Activated T-cell treated with anti-CD3 and anti-CD28 coated beads, Interleukin-2, amount 50 U/mL, for 48 hours (primary cell): ENCODE measurements at places on chromosomes 5 and 9.

- no peak for DNase-seq
Observed at GRCh38 chr5:120152472-120152871, 311.6 kb upstream of the PRR16 start.

DNA sequence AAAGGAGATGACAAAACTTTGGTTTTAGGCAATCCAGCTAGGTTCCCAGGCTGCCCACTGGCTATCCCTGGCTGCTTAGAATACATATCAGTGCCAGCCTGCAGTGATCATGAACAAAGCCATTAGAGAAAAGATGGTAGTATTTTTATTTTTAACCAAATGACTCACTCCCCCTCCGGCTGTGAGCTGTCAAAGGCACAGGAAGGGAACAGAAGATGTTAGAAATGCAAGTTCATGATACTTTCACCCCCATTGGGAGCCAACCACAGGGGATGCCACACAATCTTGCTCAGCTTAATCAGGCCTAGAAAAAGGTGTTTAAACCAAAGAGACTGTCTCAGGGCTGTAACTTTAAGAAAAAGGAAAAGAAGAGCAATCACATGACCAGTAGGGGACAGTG lies 70.3 kb upstream of the ASTN2 start:
- DNase-seq: no peak

DNA sequence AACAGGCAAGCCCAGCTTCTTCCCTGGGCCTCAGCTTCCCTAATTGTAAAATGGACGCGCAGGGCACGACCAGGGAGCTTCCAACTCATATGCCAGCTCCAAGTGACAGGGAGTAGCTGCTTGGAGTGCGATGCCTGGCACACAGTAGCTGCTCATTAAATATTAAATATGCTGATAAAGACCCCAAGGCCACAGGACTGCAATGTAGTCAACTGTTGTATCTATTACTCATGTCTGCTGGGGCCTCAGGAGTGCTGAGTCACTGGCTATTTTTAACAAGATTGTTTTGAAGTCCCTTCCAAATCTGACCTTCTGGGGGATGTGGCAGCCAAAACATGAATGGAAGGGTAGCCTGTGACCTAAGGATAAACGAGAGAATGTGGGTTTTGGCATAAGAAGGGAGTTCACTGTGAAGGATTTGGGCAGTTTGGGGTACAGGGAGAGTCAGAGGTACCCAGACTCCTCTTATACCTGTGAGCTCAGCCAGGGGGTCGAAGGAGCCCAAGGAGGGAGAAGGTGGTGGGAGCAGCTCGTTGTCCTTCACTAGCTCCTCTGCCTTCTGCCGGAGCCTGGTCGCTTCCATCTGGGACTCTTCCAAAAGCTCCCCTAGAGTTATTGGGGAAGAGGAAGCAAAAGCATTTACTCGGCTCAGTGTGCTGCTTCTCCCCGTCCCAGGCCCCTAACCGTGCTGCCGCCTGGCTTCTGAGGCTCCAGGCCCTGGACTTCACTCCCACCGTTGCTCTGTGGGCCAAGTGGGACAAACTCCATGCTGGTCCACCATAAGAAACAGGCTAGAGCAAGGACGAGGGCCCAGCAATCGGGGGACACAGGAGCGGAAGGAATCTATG lies 17.5 kb downstream of the TNIP1 start:
- DNase-seq: no peak

DNA sequence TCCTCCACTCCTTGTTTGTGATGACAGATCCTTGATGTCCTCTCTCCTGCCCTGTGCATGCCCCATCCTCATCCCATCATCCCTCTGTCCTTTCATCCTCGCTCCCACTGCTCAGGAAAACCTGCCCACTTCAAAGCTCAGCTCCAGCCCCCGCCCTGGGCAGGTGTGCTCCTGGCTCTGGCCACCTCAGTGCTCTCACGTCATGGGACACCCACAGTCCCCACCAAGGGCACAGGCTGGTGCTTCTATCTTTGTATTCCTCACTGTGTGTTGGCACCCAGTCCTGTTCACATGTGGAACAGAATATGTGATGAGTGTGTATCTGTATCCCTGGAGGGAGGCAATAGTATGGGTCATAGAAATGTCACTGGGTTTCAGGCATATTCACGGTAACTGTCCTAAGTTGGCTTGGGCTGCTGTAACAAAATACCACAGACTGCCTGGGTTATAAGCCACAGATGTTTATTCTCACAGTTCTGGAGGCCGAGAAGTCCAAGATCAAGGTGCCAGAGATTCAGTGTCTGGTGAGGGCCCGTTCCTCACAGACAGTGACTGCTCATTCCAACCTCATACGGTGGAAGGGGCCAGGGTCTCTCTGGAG lies 13.5 kb downstream of the GFPT2 start:
- DNase-seq: no peak

GRCh38 chr9:108374626-108375025 lies 481.2 kb downstream of the ACTL7B start:
- no peak for DNase-seq

DNA sequence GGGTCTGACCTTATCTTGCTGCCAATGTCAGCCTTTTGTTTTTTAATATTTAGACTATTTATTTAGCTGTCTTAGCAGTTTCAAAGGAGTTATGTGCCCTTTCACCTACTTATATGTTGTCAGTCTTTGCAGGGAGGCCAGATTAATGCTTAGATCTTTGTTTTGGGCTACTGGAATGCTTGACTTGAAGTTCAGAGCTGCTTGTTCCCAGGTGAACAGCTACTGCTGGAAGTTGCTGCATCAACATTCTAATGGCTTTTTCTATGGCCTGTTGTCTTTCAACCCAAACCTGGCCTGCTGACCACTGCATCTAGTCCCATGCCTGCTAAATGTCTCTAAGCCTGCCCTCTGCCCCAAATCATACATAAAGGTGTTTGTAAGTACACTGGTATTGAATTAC lies 3.0 kb downstream of the SLC22A5 start:
- DNase-seq: no peak

- DNase-seq: no peak
Observed at GRCh38 chr9:97557606-97558095, 56.2 kb downstream of the TMOD1 start.

DNA sequence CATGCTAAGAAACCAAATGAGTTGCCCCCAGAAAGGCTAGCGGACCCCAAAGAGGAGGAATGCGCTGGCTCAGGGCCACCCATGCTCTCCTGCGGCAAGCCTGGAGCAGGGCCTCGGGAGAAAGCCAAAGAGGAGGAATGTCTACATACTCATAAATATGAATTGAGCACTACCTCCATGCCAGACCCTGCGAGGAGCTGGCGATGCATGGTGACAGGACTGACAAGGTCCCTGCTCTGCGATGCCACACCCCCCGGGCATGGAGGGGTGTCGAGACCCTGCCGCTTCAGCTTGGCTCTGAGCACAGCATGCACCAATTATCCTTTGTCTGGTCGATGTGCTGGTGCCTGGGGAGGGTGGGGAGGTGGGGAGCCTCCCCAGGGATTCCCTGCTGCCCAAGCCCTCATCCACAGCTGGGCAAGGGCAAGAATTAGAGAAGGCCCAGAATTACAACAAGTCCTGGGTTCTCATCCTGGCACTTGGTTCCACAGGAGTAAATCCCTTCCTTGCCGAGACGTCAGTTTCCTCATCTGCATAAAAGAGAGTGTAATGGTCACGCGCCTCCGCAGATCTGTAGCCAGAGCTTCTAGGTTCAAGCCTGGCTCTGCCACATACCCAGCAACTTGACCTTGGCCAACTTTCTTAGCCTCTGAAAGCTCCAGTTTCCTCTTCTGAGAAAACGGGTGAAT lies 74.4 kb downstream of the FAM114A2 start:
- DNase-seq: no peak

- no peak for DNase-seq
Observed at GRCh38 chr9:19375538-19375937, 4.5 kb downstream of the RPS6 start.

DNA sequence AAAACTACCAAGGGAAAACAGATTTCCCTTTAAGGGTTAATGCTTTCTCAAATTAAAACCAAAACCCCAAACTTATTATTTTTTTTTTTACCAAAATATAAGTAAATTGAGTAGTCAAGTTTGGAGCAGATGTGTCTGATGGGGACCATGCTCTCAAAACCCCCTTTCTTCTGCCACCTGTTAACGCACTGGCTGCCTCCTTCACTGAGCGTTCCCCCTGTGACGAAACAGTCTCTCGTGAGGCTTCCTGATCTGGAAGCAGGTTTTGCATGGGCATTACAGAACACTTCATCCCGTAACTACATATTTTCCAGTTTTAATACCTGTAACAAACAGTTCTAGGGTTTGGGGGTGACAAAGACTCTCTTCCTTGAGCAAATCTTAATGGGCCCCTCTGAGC lies 59.4 kb downstream of the ANKH start:
- no peak for DNase-seq

GRCh38 chr5:39816156-39816845 lies 391.5 kb upstream of the DAB2 start:
- DNase-seq: no peak

GRCh38 chr5:117461403-117461802 lies 886.8 kb upstream of the SEMA6A start:
- no peak for DNase-seq

- DNase-seq: no peak
Observed at GRCh38 chr9:30280229-30280900, 2104.1 kb upstream of the ACO1 start.

DNA sequence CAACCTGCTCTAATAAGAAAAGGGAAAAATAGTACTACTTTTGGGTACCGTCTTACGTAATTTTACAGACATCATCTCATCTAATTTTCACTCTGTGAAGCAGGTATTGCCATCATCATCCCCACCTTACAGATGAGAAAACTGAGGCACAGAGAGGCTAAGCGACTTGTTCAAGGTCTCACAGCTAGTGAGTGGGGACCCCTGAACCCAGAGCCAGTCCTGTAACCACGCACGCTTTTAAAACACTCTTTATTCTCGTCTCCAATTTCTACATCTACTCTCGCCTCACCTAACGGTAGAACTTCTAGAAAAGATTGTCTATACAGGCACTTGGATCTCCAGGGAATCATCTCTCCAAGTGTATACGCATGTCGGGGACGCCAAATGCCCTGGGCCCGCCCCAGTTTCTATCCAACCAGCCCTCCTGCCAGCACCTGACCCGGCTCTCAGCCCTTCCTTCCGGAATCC lies 1.5 kb upstream of the TRAF1 start:
- DNase-seq: no peak

DNA sequence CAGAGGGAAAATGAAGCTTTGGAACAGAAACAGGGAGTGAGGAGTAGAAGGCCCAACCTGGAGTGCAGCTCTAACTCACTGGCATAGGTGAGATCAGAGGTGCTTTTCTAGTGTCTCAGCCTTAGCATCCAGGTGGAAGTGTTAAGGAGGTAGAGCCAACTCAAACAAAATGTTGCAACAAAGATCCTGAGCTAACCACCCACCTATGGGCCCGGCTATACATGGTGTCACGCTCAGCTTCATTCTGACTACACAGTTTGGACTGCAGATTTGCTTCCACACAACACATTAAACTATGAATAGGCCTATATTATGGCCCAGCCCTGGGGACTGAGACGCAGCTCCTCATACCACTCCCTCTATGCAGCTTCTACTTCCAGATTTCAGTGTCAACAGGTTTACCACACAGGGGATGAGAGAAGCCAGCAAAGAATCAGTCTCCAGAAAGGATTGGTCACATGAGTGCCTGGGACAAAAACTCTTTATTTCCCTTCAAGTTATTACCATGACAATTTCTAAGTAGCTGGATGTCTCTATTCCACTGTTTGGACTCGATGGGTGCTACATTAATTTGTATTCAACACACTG lies 9.0 kb downstream of the C5orf63 start:
- no peak for DNase-seq

- no peak for DNase-seq
Observed at GRCh38 chr5:37661227-37661920, 178.5 kb downstream of the GDNF start.

DNA sequence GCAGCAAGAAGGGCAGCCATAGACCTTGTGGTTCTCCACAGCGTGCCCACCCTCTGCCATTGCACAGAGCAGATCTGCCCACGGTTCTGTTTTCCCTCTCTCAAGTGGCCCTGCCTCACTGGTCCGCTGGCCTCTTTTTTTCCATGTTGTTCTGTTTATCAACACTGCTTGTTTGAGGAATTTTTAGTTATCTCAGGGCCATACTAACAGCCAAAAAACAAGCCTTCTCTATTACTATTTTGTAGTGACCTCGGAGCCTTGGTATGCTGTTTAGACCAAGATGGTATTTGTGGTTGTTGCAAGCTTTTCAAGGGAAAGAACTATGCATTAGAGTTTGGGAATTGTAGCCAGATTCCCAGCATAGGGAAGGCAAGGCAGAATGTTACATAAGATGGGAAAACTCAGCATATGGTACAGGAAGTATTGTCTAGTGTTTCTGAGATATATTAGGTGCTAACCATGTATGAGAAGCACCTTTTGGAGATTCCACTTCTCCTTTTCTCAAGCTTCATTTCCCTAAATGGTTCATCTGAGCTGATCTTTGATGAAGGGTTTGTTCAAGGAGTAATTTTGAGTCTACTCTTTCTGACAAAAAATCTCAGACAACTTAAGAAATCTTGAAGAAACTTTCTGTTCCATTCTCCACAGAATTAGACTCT lies 54.3 kb downstream of the NUP214 start:
- DNase-seq: no peak

GRCh38 chr5:43017428-43017815 lies 22.7 kb downstream of the ANXA2R start:
- DNase-seq: peak; percentile 59

GRCh38 chr9:132498531-132499210 lies 83.7 kb upstream of the BARHL1 start:
- no peak for DNase-seq

- peak; percentile 52 for DNase-seq
Observed at GRCh38 chr5:5886812-5887486, 464.5 kb downstream of the ICE1 start.

- no peak for DNase-seq
Observed at GRCh38 chr5:87015901-87016300, 251.8 kb upstream of the RASA1 start.

- peak; percentile 4 for DNase-seq
Observed at GRCh38 chr9:126752881-126753670, 51.8 kb upstream of the ZBTB43 start.

- no peak for DNase-seq
Observed at GRCh38 chr9:79382458-79382857, 189.3 kb upstream of the TLE4 start.

- DNase-seq: no peak
Observed at GRCh38 chr9:133684121-133684935, 48.2 kb downstream of the DBH start.

- no peak for DNase-seq
Observed at GRCh38 chr5:158378931-158379330, 520.0 kb upstream of the CLINT1 start.

- no peak for DNase-seq
Observed at GRCh38 chr5:32379421-32379820, 65.1 kb downstream of the ZFR start.

- DNase-seq: no peak
Observed at GRCh38 chr9:89178830-89179539, 367 bp upstream of the SHC3 start.

GRCh38 chr5:3429962-3430361 lies 165.7 kb upstream of the IRX1 start:
- DNase-seq: no peak

- no peak for DNase-seq
Observed at GRCh38 chr5:172418862-172419814, 35.2 kb downstream of the SH3PXD2B start.

- DNase-seq: no peak
Observed at GRCh38 chr5:16025681-16026080, 153.9 kb downstream of the MARCHF11 start.
